ENCODE measurements at places on chromosomes 2 and 18.
A peak's percentile ranks its signal among the peaks of the same experiment; 100 is the strongest.

DNA sequence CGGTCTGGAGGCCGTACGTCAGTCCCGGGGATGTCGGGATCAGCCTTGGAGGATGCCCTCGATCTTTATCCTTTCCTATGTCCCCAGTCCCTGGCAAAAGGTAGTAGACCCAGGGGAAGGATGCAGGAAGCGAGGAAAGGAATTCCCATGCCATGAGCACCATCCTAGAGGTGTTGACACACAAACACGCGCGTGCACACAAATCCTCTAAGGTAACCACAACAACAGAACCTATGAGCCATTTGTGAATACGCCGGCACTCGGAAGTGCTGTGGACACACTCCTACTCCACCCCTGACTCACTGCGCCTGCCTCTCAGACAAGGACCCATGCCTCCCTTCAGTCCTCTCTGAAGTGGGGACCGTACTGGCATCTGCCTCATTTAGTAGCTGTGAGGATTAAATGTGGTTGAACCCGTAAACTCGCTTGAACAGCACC lies 11.3 kb upstream of the MLPH start:
- DNase-seq = peak; percentile 65

DNA sequence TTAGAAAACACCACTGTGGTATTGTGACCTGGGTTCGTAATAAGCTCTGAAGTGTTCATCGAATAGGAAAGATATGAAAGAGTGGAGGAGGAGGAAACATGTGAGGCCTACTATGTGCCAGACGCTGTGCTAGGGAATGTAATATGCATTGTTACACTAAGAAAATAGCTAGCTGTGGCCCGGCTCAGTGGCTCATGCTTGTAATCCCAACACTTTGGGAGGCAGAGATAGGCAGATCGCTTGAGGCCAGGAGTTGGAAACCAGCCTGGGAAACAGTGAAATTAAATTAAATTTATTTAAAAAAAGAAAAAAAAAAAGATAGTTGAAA lies 49.2 kb upstream of the ZNF397 start:
- DNase-seq = no peak

- no peak for DNase-seq
Observed at GRCh38 chr18:24060644-24061043, 46.1 kb downstream of the TTC39C start.

DNA sequence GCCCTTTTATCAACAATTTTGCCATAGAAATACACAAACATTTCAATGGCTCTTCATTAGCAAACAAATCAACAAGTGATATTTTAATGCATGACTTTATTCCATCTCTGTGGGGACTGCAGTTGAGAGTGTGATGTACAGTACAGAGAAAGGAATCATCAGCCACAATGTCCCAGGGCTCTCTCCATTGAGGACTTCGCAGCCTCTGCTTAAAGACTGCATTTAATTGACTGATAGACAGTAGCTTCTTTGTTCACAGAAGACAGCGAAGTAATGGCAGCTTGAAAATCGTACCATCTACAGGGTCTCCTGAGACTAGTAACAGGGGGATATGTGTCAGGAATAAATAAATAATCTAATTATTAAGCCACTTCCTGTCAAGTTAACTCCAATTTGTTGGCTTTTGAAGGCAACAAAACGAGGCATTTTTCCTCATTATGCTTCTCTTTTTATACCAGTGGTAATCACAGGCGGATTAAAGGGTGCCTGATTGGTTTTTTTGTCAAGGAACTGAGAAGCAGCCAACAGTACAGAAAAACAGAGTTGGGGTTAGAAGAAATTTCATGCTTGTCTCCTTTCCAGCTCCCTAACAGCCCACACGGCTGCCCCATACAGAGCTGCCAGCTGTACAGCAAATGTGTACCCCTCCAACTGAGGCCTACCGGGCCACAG lies 164.3 kb downstream of the ZNF521 start:
- DNase-seq = no peak

DNA sequence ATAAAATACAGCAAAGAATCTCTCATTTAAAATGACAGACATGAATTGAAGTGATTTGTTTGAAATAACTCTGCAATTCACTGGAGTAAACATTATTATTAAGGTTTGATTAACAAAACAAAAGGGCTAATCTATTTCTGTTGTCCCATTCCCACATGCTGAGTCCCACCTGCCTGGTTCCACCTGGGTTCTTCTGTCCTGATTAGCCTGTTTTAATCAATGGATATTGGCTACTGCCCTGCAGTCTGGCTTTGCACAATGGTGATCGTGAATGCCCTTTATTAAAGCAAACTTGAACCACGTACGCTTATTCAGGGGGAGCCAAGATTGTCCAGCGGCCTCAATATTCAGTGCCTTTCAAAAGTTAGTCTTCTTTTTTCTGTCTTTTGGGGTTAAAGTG lies 72.8 kb upstream of the CDH19 start:
- no peak for DNase-seq

- no peak for DNase-seq
Observed at GRCh38 chr2:143684551-143685320, 555.5 kb downstream of the ARHGAP15 start.

DNA sequence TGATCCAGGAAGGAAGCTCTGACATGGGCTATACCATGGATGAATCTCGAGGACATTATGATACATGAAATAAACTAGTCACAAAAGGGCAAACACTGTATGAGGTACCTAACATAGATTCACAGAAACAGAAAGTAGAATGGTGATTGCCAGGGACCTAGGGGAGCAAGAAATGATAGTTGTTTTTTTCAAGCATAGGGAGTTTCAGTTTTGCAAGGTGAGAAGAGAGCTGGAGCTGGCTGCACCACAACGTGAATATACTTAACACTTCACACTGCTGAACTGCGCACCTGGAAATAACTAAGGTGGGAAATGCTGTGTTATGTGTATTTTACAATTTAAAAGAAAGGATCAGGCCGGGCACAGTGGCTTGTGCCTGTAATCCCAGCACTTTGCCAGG lies 13.2 kb upstream of the AGAP1 start:
- DNase-seq = no peak

DNA sequence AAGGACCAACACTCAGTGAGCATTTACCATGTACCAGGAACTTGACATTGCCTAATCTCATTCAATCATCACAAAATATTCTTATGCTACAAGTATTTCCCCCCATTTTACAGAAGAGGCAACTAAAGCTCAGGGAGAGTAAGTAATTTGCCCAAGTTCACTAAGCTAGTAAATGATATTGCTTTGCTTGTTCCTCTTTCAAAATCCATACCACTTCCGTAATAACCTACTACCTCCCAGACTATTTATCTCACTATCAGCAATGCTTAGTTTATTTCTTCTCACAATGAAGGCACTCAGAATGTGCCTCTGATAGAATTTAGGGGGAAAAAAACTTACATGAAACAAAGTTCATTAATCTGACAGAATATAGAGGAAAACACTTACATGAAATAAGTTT lies 1070.9 kb upstream of the FANCL start:
- no peak for DNase-seq

DNA sequence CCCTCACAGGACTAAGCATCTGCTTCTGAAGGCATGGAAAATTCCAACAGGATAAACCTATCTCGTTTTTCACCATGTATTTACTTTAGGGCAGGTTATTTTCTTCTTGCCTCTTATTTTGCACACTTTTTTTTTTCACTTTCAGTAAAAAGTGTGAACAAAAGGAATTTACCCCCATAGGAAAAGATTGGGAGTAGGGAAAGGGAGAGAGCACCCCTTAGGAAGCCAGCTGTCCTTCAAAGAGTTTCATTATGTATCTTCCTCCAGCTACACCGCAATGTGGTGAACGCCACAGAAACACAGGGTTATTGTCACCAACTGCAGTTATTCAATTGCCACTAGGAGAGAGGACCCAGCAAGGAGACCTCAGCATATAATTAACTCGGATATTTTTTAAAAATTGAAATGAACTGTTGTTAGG lies 286.2 kb upstream of the VRK2 start:
- DNase-seq = no peak

DNA sequence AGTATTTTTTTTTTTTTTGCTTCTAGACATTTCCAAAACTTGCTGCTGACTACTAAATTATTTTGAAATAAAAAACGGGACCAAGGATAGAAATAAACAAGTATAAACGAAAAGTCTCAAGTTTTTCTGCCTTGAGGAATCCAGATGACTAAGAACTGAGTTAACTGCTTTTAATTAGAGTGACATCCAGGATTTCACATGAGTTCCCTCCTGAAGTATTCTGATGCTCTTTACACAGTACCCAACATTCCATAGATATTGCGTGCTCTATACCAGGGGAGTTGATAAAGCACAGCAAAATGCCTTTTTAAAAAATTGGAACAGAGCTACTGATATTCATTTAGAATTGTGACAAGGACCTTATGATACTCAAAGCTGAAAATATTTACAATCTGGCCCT lies 618.0 kb downstream of the CCDC85A start:
- DNase-seq = peak; percentile 82

- DNase-seq = no peak
Observed at GRCh38 chr18:32511147-32511546, 40.5 kb upstream of the GAREM1 start.

DNA sequence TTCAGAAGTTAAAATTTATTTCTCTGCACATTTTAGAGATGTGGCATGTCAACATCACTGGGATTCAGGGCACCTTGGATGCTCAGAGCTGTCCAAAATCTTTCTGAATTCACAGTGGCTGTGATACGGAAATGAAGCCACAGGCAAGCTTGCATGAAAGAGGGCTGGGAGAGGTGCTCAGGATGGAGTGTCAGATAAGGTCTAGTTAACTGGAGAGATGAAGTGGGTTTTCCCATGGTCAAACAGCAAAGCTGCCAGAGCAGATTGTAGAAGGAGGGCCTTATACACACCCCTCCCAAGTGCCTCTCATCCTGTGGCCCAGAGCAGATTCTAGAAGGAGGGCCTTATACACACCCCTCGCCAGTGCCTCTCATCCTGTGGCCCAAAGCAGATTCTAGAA lies 286.8 kb upstream of the PXDN start:
- DNase-seq = no peak

GRCh38 chr2:6027066-6027465 lies 334.9 kb downstream of the SOX11 start:
- DNase-seq = no peak

- DNase-seq = no peak
Observed at GRCh38 chr2:125169022-125169763, 1144.1 kb downstream of the CNTNAP5 start.

- no peak for DNase-seq
Observed at GRCh38 chr2:214750529-214750928, 59.0 kb downstream of the BARD1 start.

DNA sequence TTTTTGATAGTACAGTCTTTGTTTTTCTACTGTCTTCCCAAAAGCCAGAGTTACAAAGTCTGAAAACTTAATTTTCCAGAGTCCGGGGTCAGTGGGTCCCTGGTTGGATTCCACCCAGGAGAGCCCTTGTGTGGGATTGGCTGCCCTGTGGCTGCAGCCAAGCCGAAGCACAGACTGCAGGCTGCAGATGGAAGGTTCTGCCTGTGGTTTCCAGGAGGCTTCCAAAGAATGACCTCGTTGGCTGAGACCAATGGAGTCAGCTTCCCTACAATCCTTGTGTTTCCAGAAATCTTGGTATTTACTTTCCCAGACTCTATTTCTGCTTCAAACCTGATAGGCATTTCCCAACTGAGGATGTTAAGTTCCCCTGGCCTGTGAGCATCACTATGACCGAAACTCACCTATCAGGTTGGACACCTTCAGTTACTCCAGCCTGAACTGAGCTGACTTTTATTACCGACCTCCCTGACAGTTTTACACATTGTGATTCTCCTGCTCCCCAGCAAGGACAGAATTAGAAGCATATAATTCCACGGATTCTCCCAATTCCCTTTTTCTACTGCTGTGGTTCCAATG lies 117.5 kb upstream of the CCDC68 start:
- no peak for DNase-seq

GRCh38 chr2:152097290-152097800 lies 1.5 kb downstream of the CACNB4 start:
- peak; percentile 31 for DNase-seq

DNA sequence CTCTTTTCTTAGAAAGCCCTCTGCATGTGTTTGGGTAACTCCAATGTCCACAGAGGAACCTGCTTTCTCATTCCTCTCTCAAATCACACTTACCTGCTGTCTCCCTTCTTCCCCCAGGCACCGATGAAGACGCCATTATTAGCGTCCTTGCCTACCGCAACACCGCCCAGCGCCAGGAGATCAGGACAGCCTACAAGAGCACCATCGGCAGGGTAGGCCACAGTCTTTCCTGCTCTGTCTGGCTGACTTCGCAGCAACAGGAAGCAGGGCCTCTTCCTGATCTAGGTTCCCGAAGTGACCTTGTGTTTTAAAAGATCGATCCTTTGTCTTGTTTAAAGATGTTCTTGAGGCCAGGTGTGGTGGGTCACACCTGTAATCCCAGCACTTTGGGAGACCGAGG lies 25.0 kb upstream of the GMCL1 start:
- DNase-seq = no peak

DNA sequence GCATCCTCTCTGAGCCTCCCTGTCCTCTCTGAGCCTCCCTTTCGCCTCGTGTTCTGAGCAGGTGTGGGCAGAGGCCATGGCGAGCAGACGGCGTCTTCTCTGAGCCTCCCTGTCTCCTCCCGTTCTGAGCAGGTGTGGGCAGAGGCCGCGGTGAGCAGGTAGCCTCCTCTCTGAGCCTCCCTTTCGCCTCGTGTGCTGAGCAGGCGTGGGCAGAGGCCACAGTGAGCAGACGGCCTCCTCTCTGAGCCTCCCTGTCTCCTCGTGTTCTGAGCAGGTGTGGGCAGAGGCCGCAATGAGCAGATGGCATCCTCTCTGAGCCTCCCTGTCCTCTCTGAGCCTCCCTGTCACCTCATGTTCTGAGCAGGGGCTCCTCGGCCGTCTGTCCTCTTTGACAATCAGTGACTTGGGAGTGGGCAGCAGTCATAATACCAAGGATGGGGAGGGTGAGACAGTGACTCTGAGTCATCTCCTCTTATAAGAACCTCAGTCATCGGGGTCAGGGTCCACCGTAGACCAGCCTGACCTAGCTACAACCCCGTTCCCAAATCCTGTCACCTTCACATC lies 395.1 kb upstream of the SALL3 start:
- DNase-seq = no peak

- DNase-seq = peak; percentile 76
Observed at GRCh38 chr2:106053116-106053515, 141.0 kb downstream of the UXS1 start.

DNA sequence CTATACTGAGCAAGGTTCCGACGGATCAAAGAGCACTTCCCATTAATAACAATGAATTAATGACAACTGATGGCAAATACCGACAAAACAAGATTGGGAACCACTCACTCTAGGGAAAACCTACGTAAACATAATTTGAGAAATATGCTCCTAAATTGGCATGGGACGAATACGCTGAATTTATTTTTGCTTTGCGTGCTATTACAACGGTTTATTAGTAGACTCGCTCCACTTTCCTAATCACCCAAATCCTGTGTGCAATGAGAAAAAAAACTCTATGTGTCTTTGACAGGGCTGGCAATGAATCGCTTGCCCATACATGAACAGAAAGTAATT lies 536 bp upstream of the SLC25A12 start:
- no peak for DNase-seq

GRCh38 chr18:48833701-48834412 lies 116.9 kb downstream of the SMAD7 start:
- DNase-seq = no peak

- no peak for DNase-seq
Observed at GRCh38 chr2:135095591-135095990, 43.5 kb downstream of the RAB3GAP1 start.

- no peak for DNase-seq
Observed at GRCh38 chr2:207951734-207952470, 73.4 kb downstream of the PLEKHM3 start.

GRCh38 chr2:38656866-38657480 lies 8.9 kb upstream of the GALM start:
- no peak for DNase-seq

GRCh38 chr2:177353187-177353478 lies 39.4 kb upstream of the AGPS start:
- DNase-seq = no peak

- no peak for DNase-seq
Observed at GRCh38 chr2:30931841-30932407, 124.7 kb upstream of the CAPN13 start.

Data from EL (cell line).